ENCODE measurements at places on chromosomes 2 and 18. TPM values are rescaled to one million over a fixed set of nuclear protein-coding genes. Genes with fewer than 3 reads are reported as not detected.

ZNF892 gene
- 7.2 TPM for total RNA-seq

CARF gene
- 5.1 TPM for total RNA-seq

KCMF1 gene
- total RNA-seq = 108 TPM

BCL11A gene
- total RNA-seq = 2.8 TPM

TXNDC2 gene
- 0.13 TPM for total RNA-seq

DNA sequence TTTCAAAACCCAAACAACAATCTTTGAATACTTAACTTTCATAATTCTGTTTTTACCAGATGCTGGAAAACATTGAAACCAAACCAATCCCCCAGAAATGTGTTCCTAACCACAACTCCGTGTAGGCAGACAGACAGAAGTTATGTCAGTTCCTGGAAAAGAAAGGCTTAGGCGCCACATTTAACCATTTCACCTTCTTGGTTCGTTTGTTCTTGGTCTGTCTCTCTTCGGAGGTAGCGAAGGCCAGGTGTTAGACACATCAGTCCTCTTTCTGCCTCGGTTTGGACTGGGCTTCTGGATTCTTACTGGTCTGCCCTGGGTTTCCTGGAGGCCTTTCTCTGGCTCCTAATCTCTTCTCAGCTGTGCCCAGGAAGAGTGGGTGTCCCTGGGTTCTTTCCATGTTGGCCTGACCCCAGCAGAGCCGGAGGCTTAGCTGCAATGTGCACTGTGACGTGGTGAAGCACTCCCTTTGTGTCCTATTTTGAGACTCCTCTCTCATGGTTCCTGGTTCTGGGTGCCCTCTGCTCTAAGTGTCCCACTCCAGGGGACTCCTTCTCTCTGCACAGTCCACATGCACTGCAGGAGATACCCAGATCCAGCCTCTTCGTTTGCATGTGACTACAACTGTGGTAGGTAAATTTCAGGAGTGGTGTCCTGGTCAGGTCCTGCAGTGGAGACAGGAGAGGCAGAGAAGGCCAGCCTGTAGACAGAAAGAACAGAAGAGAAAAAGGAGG is 23.1 kb upstream of the RAB31 start:
- H3K27me3 ChIP-seq = no peaks in the 10 kb centered on the region
- DNase-seq = no peak
- no peak overlapping the region for H3K27ac ChIP-seq
- no peaks in the 10 kb centered on the region for H3K36me3 ChIP-seq
- peaks cover 4% of the 10 kb centered on the region for H3K4me1 ChIP-seq
- no peak overlapping the region for H3K4me3 ChIP-seq

DNA sequence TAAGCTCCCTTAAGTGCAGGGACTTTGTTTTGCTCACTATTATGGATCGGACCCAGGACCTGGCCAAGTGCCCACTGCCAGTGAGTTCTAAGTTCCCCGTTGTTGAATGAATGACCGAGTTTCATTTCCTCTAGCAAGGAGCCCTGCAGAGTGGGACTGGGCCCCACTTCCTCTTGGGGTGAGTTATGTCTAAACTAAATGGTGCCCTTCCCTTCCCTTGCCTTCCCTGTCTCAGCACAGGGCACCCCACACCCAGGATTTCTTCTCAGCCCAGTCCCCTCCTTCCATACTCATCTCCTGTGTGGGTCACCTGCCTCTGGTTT is 195.3 kb upstream of the HS6ST1 start:
- no peaks in the 10 kb centered on the region for H3K4me1 ChIP-seq
- H3K27ac ChIP-seq = no peak overlapping the region
- no peaks in the 10 kb centered on the region for H3K27me3 ChIP-seq
- no peak for DNase-seq
- no peak overlapping the region for H3K4me3 ChIP-seq

DNA sequence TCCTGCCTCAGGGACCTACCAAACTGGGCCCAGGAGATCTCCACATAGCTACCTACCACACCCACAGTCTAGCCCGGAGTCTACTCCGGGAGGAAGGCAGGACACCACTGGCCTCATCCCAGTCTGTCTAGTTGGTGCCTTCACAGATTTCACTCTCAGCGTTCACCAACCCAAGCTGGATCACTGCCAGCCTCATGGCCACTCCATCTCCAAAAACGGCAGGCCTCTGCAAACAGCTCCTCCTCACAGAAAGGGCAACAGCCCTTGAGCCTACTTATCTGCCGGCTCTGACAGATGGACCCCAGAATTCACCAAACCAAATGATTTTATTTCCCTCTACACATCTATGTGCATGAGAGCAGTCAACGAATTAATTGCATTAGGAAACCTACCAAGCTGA is 61.3 kb downstream of the NCKAP5 start:
- H3K27me3 ChIP-seq = no peaks in the 10 kb centered on the region
- H3K4me1 ChIP-seq = peaks cover 79% of the 10 kb centered on the region
- DNase-seq = no peak
- H3K27ac ChIP-seq = peak overlapping the region; percentile 99

DNA sequence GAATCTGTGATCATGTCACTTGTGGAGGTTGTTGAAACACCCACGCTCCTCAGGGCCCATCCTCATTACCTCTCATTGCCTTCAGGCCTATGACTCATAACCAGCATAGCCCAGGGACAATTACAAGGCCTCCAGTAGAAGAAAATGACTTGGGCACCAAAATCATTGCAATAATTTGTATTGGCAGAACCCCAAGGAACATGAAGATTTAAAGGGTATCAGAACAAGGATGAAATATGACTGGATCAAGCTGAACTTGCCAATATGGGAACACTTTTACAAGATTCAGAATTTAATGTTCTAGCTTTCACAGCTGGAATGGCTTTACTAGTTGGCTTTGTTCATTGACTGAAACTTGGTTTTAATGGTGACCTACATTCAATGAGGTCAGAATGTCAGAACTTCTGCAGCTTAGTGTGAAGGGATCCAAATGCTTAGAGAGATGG is 156.4 kb downstream of the COPS8 start:
- H3K36me3 ChIP-seq = no peaks in the 10 kb centered on the region
- H3K4me1 ChIP-seq = no peaks in the 10 kb centered on the region
- H3K27ac ChIP-seq = no peak overlapping the region
- DNase-seq = no peak

- no peaks in the 10 kb centered on the region for H3K27me3 ChIP-seq
- H3K4me3 ChIP-seq = no peak overlapping the region
- DNase-seq = peak; percentile 71
These were observed 74.1 kb downstream of the COL4A3 start for GRCh38 chr2:227238238-227239237.

GRCh38 chr2:19786408-19787058 is 115.2 kb downstream of the TTC32 start:
- no peak for DNase-seq
- no peaks in the 10 kb centered on the region for H3K4me1 ChIP-seq
- H3K27me3 ChIP-seq = peaks cover 13% of the 10 kb centered on the region
- no peak overlapping the region for H3K4me3 ChIP-seq
- no peaks in the 10 kb centered on the region for H3K36me3 ChIP-seq

DNA sequence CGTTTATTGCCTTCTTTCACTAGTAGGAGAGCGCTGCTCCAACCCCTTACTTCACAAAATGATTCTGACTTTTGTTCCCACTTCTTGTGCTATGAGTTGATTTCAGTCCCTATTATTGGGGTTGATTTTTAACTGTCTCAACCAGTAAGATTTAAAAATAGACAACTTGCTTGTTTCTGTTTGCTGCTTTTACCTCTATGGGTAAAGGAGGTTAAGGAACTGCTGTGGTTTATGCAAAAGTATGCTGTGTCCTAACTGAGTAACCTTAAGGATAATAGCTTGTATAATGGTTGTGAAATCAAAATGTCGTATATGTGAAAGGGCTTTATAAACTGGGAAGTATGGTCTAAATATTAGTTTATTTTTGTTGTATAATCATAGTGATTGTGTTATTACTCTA is 22.6 kb downstream of the ALMS1 start:
- no peaks in the 10 kb centered on the region for H3K4me1 ChIP-seq
- H3K27me3 ChIP-seq = no peaks in the 10 kb centered on the region
- H3K4me3 ChIP-seq = no peak overlapping the region
- no peak for DNase-seq
- no peaks in the 10 kb centered on the region for H3K36me3 ChIP-seq
- no peak overlapping the region for H3K27ac ChIP-seq

GRCh38 chr2:124489686-124490085 is 464.6 kb downstream of the CNTNAP5 start:
- H3K36me3 ChIP-seq = no peaks in the 10 kb centered on the region
- no peaks in the 10 kb centered on the region for H3K27me3 ChIP-seq

DNA sequence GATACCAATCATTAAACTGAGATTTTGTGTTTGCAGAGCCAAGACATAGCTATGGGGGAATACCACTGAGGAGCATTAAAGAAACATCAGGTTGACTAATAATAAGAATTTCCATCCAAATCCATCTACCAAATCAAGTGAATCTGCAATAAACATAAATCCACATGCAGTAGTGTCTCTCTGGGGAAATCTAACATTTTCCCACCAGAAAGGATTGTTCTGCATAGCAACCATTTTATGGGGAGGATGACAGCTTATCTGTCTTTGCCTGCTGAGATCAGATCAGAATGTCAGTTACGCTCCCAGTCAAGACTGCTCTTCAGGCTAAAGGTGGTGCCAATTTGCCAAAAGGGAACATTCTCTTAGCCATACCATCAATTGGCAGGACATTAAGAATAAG is 1098.9 kb upstream of the CHAC2 start:
- peaks cover 5% of the 10 kb centered on the region for H3K27me3 ChIP-seq
- DNase-seq = no peak
- no peak overlapping the region for H3K27ac ChIP-seq
- no peak overlapping the region for H3K4me3 ChIP-seq

DNA sequence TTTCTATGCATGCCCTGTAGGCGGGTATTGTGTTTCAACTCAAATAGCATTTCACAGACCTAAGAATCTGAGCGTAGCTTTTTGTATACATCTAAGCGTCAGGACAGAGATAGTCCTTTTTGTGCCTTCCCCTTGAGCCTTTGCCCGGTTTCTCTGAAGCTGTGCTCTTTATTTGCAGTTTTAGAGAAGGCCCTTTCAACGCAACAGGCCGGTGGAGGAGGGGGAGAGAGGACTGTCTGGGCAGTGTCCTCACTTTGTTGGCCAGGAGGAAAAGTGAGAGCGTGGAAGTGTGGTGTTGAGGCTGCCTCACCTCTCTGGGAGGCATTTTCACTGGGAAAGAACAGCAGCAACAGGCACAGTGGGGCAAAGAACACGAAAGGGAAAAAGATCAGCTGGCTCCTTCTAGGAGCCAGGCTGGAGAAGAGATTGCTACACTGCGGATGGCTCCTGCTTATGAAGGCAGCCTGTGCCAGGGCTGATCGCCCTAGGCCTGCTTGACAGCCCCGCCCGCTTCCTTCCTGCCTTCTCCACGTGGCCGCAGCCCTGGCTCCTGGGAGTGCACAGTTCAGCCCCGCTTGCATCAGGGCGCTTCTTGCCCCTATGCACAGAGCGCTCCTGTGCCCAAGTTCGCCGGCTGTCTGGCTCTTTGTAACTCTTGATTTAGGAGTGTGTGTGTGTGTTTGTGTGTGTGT is 195.6 kb upstream of the POU3F3 start:
- H3K4me3 ChIP-seq = no peak overlapping the region
- no peaks in the 10 kb centered on the region for H3K36me3 ChIP-seq
- H3K27me3 ChIP-seq = peaks cover 11% of the 10 kb centered on the region
- DNase-seq = peak; percentile 3

DNA sequence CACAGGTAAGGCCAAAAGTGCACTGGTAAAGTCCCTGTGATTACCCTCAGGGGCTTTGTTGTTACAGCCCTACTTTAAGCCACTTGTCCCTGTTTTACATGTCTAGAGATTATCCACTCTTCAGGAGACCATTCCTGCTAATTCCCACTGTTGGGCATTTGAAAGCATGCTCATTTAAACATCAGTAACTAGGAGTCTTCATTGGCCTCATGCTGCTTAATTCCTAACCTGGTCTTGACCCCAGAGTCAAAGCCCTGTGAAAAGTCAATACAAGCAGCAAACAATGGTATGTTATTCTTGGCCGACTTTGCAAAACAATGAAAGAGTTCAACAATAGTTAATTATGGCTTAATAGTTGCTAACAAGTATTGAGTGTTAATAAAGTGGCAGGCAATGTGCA is 23.2 kb downstream of the AFF3 start:
- no peak overlapping the region for H3K4me3 ChIP-seq
- no peaks in the 10 kb centered on the region for H3K4me1 ChIP-seq
- no peak overlapping the region for H3K27ac ChIP-seq
- H3K36me3 ChIP-seq = no peaks in the 10 kb centered on the region

DNA sequence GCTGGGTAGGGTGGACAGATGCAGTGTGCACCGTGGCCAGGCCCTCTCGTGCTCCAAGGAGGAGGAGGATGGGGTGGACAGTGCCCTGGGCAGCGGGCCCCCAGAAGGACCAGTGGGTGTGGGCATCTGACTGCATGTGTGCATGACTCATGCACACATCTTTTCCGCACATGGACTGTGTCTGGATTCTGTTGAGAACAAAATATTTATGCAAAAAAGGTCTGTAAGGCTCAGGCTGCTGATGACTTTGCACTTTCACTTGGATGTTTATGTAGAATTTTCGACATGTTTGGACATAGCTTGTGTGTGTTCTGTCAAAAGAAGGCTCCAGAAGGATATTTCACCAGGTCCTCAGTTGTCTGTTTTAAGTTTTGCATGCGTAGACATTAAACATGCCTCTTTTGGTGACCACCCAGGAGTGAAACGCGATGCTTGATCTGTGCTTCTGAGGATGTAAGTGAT is 45.6 kb downstream of the MTCL1 start:
- H3K27me3 ChIP-seq = no peaks in the 10 kb centered on the region
- H3K27ac ChIP-seq = peak overlapping the region; percentile 8
- no peak overlapping the region for H3K4me3 ChIP-seq
- H3K4me1 ChIP-seq = peaks cover 24% of the 10 kb centered on the region

DNA sequence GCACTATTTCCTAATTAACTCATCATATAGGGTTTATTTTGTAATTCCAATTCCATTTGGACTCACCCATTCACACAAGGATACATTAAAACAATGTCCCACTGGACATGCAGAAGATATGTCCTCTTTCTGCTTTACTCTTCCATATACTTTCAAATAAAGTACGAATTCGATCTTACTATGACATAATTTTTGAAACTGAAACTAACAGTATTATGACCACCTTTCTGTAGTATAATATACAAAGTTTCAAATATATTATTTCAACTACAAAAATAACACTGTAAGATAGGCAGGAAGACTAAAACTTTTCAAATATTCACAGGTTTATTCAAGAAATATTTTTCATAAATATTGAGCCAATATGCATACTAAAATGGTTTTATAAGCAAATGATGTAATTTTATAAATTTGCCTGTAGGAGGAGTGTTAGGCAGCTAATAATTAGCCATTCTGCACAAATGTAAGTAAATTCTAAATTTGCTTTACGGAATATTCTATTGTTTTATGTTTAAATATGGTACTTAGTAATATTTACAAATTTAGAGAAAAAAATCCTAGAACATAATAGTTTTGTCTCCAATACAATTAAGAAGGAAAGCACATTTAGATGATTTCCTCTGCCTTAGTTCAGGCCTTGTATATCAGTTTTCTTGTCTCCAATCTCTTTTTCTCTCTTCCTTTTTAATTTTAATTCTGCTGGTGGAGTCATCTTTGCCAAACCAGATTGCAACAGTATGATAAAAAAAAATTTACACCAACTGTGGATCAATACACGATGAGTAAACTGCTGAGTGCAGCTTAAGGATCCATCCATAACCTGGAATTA is 85.9 kb downstream of the CERKL start:
- H3K27me3 ChIP-seq = no peaks in the 10 kb centered on the region
- no peaks in the 10 kb centered on the region for H3K36me3 ChIP-seq
- H3K27ac ChIP-seq = no peak overlapping the region
- no peak overlapping the region for H3K4me3 ChIP-seq
- peaks cover 13% of the 10 kb centered on the region for H3K4me1 ChIP-seq
